ENCODE measurements at places on chromosomes 11 and 22. TPM values are rescaled to one million over a fixed set of nuclear protein-coding genes. Genes with fewer than 3 reads are reported as not detected.

MTCH2 gene
- 76.6 TPM for total RNA-seq

DEUP1 gene
- under 0.01 TPM for total RNA-seq

PGA4 gene
- not detected for total RNA-seq

HBB gene
- total RNA-seq: not detected

SLC35E4 gene
- 7.5 TPM for total RNA-seq

MMP8 gene
- not detected for total RNA-seq

MEN1 gene
- total RNA-seq: 24.8 TPM
